ENCODE measurements at places on chromosomes 5 and 9.

DNA sequence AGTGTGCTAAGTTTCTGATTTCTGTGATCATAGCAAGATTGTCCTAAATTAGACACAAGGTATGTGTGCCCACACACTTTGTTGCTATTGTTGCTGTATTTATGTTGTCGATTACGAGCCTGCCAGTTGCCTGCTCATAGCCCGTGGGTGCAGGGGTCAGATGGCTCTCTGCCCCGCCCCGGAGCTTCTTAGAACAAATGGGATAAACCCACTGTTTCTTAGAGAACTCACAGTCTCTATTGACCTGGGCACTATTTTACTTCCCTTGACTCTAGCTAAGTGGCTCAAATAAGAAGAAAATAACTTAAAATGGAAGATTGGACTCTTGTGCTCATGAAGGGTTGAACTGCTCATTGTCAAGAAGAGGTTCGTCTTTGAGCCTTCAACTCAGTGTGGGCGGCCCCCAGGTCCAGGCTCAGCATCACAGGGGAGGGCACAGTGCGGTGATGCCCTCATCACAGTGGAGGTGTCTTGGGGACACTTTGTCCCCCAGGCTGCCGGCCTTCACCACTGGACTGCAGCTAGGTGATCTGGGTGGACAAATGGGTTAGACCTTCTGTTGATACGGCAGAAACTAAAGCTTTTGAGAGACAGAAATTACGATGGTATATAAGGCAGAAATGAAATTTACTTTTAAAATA is 155.5 kb downstream of the TENT4A start:
- DNase-seq: peak; percentile 21

- DNase-seq: no peak
These were observed 1.1 kb downstream of the CRAT start for GRCh38 chr9:129109537-129109903.

GRCh38 chr5:95942414-95942813 is 19.2 kb downstream of the ELL2 start:
- DNase-seq: no peak

- no peak for DNase-seq
These were observed 211.9 kb downstream of the ACTL7B start for GRCh38 chr9:108643731-108644510.

DNA sequence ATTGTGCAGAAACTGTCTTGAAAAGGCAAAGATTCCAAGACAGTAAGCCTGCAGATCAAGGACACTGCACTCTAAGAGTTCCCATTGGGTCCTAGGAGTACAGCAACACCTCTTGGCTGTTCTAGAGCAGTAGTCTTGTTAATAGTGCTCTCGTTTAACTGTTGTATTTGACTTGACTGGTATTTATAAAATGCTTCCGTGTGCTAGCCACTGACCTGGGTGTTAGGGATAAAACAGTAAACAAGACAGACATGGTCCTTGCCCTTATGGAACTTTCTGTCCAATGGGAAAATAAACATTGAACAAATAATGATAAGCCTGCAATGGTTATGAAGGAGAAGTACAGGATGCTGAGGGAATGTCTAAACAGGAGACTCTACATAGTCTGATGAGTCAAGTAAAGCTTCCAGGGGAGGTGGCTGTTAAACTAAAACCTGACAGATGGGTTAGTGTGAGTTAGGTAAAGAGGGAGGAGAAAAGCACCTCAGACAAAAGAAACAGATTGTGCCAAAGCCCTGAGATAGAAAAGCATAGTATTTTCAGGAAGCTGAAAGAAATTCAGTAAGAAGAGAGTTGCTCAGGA is 33.3 kb downstream of the TDRD7 start:
- DNase-seq: no peak

DNA sequence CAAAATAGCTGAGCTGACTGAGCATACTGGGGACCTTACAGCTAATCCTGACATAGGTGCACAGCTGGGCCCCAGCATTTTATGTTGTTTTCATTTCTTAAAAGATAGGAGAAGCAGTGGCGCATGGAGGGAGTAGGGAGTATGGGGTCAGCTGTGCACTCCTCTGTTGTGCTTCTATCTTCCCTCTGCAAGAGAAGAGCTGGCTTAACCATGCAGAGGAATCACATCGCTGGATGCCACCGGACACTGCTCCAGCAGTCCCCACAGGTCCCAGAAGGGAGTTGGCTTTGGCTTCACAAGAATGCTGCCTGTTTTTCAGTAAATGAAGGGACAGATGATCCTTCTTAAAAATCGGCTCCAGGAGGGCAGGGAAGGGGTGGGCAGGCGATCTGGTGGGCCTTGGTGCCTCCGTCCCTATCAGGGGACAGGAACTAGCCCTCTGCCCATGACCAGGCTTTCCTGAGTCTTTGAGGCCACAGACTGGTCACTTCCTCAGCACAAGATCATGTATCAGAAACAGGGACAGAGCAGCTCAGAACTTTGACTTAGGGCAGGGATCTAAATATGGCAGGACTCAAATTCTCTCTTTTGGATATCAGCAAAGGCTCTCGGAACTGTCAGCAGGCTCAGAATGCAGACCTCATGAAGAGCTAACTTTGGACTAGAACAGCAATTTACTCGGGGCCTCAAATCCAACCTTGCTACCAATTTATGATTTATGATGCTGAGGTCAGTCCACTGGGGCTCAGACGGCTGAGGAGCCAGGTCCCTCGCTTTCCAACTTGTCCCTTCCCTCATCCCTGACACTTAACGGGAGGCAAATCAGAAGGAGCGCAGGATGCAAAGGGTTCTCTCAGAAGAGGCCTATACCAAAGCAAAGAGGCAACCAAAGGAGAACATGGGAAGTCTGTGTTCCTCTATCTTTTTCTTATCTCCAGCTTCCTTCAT is 47.2 kb downstream of the MARCHF3 start:
- no peak for DNase-seq

DNA sequence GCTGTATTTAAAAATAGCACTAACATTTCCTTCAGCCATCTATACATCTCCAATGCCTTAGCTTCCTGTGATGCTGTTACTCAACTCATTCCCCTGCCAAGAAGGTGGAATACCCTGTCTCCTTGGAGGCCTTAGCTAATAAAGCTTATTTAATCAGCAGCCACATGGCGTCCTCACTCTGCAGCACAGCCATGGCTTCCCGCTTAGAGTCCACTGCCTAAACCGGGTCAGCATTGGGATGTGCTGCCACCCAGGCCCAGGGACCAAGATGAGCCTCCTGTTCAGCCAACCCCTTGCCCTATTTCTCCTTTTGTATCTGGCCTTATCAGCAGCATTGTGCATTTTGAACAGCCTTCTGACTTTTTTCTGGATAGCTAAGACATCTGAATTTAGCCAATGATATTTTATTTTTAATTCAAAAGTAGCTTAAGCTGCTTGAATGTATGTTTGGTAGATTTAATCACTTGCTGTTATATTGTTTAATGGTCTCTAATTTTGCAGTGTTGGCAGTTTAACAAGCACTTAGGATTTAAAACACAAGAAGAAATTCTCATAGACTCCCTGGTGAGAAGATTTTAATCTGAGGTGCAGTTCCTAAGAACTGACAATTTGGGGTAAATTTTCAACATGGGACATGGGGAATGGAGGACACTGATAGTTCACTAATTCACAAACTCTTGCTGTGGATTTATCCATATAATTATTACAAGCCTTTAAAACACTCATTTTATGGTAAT is 113.0 kb downstream of the RPS23 start:
- DNase-seq: no peak

- DNase-seq: no peak
These were observed 30.4 kb downstream of the FEM1C start for GRCh38 chr5:115514220-115514619.

- peak; percentile 71 for DNase-seq
These were observed 35.8 kb upstream of the LCP2 start for GRCh38 chr5:170333161-170333910.

GRCh38 chr5:102853680-102854079 is 98.6 kb downstream of the PAM start:
- DNase-seq: no peak

GRCh38 chr9:72579190-72579589 is 57.8 kb downstream of the TMC1 start:
- peak; percentile 74 for DNase-seq

- peak; percentile 89 for DNase-seq
These were observed 50.4 kb upstream of the SYNPO start for GRCh38 chr5:150589862-150590601.

DNA sequence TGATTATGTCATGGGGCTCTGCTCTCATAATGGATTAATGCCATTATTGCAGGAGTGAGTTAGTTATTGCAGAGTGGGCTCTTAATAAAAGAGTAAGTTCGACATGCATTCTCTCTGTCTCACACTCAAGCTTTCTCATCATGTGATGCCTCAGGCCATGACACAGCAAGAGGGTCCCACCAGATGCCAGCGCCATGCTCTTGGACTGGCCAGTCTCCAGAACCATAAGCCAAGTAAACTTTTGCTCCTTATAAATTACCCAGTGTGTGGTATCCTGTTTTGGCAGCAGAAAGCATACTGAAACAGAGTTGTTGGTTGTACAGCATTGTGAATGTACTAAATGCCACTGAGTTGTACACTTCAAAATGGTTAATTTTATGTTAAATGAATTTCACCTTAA is 138.1 kb downstream of the MYO10 start:
- DNase-seq: no peak

- no peak for DNase-seq
These were observed 48.8 kb downstream of the NTNG2 start for GRCh38 chr9:132210472-132211145.

DNA sequence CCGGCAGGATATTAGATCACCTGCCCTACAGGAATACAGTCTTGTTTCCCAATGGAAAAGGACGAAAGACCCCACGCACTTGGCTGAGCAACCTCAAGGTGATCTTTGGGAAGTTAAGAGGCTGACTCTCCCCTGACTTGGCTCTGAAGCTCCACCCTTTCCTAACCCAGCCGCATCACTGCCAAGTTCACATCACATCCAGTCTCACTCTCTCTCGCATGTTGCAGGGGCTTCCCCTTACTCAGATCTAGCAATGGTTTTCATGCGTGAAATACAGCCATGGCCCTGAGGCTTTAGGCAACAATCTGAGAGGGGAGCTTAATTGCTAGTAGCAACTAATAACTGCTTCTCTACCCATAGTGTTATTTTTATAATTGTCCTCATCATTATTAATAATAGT is 211.6 kb downstream of the DOCK8 start:
- no peak for DNase-seq

GRCh38 chr5:81848362-81848880 is 97.5 kb upstream of the SSBP2 start:
- no peak for DNase-seq

DNA sequence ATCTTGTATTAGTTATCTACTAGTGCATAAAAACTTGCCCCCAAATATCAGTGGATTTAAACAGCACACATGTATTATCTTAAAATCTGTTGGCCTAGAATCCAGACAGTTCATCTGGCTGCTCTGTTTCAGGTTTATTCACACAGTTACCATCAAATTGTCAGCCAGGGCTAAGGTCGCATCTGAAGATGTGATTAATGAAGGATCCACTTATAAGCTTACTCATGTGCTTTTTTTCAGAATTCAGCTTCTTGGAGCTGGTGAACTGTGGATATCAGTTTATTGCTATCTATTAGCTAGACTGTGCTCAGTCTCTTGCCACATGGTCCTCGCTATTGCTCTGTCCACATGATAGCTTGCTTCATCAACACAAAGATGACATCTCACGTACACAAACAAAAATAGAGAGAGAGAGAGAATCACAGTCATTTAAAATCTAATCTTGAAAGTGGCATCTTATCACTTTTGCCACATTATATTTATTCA is 81.5 kb downstream of the PRDM9 start:
- DNase-seq: no peak

- no peak for DNase-seq
These were observed 40.8 kb upstream of the LMNB1 start for GRCh38 chr5:126736141-126736540.

GRCh38 chr9:112333639-112334431 is 416 bp upstream of the PTBP3 start:
- DNase-seq: peak; percentile 94

DNA sequence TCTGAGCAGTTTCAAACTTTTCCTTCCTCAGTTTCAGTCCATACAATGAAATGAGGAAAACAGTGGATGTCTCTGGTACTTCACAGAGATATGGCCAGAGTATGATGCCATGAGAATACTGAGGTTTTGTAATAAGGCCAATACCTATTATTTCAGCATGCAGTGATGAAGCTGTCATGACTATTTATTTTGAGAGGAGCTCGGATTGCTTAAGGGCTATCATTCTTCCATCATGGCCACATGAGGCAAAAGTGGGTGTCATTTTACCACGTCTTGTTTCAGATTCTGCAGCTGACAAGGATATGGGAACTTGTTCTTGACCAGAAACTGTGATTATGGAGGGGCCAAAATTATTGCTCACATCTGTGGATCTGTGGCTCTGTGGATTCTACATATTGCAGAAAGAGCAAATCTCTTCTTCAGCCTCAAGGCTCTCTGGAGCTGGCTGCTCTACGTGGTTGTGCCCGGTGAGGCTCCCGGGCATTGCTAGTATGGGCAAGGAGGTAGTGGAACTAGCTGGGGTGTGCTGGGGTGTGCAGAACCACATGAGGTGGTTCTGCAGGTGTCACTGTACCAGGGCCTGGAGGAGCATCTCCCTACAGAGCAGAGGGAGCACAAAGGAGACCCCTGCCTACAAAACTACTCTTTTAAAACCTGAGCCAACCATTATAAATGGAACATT is 180.3 kb downstream of the SEMA6A start:
- DNase-seq: no peak

DNA sequence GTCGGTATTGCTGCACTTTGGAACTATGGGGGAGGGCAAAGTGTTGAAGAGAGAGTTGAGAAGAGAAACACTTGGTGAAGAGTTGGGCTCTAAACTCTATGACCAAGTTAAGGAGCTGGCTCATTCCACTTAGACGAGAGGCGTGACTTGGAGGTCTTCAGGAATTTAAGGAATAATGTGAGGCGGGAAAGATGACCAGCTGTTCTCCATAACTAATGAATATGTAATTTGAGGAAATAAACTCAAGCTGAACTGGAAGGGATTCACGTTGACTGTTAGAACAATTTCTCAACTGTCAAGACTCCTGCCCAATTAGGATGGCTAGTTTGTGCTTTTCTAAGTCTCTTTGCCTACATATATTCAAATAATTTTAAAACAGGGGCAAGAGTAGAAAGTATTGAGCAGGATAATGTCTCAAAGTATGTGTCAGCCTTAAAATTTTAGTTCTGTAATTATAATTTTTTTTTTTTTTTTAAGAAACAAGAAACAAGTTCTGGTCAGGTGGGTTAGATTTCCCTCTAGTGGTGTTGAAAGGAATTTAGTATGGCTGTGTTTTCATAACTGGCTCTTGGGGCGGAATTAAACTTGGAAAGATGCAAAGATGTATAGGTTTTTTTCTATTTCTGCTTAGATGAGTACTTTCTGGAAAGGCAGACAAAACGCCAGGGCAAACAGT is 33.4 kb downstream of the TMEM252 start:
- DNase-seq: no peak

Data from coronary artery (tissue), 2 donors.